ENCODE measurements at places on chromosomes 4 and X. TPM values are rescaled to one million over a fixed set of nuclear protein-coding genes. Genes with fewer than 3 reads are reported as not detected.
A peak's percentile ranks its signal among the peaks of the same experiment; 100 is the strongest.

HSFX1 gene
- total RNA-seq, result 0.70 TPM

ATG4A gene
- total RNA-seq, result 7.8 TPM

DNA sequence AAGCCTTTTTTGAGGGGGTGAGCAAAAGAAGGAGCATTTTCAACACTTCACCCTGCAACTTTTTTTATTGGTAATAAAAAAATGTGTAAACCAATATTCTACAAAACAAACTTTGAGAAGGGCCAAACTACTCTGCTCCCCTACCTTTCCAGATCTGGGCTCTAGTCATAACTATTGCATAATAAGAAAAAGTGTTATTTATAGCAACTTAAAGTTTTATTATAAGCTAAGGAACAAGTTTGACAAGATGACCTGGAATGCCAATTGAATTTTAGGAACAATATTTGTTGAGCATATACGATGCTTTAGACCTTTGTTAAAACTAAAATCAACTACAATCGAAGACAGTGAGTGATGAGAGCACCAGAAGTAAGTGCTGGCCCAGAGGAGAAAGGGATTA is 409.6 kb downstream of the IL15 start:
- no peak for DNase-seq

- peak; percentile 91 for DNase-seq
These were observed 62.2 kb downstream of the FMR1NB start for GRCh38 chrX:148043271-148043855.

DNA sequence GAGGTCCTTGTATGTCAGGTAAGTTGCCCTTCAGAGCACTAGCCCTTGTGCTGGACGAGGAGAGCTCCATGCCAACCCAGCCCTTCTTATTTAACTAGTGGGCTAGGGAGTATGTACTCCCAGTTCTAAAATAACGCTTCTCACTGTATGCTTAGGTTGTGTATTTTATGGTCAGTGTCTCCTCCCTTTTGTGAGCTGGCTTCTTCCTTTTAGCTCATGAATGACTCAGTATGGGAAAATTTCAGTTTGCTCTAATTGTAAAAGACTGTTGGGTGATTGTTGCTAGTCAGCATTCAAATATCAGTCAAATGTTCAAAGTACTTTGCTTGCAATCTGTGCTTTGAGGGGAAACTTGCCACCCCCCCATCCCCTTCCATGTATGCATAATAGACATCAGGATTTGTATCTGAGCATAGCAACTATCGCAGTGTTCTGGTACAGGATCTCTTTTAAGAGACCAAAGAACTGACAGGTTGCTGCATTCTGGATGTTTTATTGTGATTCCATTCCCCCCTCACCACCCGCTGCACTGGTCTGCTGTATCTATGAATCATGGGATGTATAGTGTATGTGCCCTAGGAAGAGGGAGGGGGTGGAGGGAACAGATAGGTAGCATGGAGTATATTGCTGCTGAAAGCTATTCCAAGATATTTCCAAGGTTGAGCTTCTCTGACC is 34.7 kb downstream of the DLG3 start:
- peak; percentile 87 for DNase-seq

DNA sequence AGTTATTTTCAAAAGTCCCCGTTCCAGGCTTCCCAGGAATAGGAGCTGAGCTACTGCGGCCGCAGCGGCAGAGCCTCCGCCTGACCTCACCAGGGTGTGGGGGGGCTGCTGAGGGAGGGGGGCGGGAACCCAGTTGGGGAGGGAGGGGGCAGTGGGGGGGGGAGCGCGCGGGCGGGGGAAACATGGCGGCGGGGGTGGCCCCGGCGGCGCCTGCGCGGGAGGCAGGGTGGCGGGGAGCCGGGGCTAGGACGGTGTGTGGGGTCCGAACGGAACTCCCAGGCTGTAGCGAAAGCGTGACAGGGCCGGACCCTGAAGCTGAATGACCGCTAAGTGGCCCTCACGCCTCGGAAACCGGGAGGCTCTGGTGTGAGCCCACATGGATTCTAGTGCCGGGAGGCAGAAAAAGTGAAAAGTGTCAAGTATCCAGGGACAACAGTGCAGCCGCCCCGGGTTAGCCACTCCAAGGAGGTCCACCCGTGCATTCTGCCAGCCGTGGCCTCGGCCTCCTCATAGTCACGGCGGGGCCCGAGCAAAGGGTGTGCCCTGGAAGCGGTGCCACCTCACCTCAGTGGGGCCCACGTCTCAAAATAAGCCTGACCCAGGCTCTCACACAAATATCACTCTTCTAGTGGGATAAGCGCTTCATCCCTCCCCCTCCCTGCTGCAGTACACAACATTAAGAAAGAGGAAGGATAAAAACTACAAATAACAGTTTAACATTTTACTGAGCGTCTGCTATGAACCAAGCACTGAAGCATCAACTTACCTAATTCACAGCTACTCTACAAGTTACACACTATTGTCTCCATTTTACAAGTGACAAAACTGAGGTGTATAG is at the start of gene KLHL13:
KLHL13 (minus strand) TSS at position 98 of the 838 bp plus-strand sequence. CDS start 88,337 bp downstream, outside the sequence.
- DNase-seq, result peak; percentile 3
